ENCODE measurements at places on chromosomes 12 and 14.

DNA sequence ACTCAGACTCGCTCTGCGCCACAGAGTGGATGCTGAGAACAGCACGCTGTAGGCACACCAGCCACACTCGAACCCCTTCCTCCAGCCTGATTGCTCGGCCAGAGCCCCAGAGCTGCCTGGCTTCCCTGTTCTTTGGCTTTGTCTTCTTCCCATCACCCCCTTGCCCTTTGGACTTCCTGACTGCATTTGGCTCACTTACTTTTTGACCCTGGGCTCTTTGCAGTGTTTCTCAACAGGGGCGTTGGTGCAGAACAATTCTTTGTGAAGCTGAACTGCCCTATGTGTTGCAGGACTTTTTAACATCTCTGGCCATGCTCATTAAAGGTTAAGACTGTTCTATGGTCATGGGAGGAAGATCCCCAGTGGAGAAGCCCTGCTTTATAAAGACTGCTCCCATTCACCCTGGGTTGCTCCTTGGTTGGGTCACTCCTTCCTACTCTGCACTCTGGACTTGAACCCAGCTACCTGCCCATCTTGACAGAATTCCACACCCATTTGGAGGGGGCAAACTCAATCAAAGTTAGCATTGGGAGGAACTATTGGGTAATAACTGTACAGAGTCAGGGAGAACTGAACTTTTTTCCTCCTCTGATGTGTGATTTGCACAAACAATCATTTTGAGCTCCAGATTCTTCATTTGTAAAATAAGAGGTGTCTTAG is 127.7 kb upstream of the PLEKHG7 start:
- no peak for DNase-seq

GRCh38 chr12:13387101-13387500 is 190.6 kb downstream of the EMP1 start:
- DNase-seq, result no peak

DNA sequence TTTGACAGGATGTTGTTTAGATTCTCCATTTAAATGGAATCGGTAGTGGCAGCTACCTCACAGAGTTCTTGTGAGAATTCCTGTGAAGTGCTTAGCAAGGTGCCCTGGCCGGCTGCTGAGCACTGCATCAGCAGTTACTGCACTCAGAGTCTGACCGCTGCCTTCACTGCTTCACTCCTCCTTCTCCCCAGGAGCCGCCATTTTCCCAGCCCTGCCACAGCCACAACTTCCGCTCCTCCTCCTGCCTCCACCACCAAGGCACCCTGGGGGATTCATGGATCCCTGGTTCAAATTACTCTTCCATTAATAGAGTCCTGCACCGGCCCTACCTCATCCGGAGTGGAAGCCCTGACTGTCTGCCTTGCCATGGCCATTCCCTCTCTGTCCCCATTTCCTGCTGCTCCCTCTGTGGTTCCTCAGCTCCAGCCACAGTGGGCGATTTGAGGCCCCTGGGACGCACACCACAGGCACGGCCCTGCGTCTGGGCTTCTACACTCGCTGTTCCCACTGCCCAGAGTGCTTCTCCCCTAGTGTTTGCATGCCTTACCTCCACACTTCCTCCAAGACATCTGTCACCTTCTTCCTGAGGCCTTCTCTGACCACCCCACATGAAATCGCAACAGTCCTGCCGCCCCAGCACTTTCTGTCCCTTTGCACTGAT is 210.3 kb downstream of the IPO8 start:
- DNase-seq, result no peak

DNA sequence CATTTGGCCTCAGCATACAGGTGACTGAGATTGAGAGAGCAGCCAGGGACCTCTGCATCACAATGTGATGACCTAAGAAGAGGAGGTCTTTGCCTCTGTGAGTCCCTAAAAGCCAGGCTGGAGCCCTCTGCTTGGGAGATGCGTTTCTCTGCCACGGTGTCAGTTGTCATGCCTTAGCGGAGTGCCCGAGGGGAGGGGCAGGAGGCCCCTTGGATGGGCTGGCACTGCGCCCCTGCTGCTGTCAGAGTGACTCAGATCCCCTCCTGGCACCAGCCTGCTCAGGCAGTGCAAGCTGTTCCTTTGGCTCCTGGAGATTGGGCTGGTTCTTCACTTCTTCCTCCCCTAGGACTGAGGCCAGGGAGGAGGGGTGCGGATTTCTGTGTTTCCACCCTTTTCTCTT is 64.9 kb upstream of the KCNA5 start:
- DNase-seq, result no peak

GRCh38 chr12:26711569-26711968 is 121.4 kb downstream of the ITPR2 start:
- no peak for DNase-seq

GRCh38 chr12:97093187-97093683 is 186.2 kb downstream of the NEDD1 start:
- DNase-seq, result no peak

DNA sequence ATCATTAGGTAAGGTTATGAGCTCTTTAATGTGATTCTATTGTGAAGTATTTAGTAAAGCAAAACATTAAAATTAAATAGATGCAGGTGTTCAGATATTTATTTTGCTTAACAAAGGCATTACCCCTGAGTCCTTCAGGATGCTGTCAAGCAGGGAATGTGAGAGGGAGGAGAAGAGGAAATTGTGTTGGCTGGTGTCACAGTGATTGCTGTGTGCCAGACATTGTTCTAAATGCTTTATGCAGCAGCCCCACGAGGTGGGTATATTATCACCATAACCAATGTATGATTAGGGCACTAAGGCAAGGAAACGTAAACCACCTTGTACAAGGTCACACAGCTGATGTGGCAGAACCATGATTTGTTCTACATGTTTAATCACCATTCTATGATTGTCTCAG is 80.1 kb downstream of the STAB2 start:
- DNase-seq, result no peak

DNA sequence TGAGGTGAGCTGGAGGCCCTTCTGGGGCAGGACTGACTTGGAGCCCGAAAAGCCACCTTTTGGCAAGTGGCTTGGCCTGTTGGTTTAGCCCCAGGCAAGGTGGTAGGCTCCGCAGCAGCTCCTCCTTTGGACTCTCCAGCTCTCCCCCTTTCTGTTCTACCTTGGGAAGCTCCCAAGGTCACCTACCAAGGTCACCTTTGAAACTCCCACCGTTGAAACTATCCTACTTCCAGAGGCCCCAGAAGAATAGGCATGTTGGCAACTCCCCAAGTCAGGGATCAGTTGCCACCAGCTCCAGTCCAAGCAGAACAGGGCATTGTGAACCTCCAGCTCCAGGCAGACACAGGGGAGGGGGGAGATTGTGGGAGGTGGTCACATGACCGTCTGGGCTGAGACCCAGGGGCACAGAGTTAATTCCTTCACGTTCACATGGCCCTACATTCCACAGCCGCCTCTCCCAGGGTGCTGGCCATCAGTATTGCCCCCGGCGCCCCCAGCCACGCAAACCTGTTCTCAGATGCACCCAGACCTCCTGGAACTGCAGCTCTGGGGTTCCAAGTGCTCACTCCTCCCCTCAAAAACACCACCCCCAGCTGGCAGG is 14.4 kb downstream of the IRF2BPL start:
- no peak for DNase-seq

- DNase-seq, result no peak
These were observed 13.0 kb upstream of the LBHD2 start for GRCh38 chr14:103070971-103071542.

GRCh38 chr12:84632556-84632955 is 280.0 kb downstream of the SLC6A15 start:
- DNase-seq, result no peak

DNA sequence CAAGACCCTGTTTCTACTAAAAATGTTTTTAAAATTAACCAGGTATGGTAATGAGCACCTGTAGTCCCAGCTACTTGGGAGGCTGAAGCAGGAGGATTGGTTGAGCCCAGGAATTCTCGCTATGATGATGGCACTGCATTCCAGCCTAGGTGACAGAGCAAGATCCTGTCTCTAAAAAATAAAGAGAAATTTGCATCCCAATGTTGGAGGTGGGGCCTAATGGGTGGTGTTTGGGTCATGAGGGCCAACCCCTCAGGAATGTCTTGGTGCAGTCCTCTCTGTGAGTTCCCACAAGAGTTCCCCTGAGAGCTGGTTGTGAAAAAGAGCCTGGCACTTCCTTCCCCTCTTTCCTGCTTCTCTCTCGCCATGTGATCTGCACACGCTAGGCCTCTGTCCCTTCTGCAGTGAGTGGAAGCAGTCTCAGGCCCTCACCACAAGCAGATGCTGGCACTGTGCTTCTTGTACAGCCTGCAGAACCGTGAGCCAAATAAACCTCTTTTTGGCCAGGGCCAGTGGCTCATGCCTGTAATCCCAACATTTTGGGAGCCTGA is 11.3 kb downstream of the ACOT6 start:
- DNase-seq, result no peak

GRCh38 chr14:99758121-99758821 is 34.9 kb upstream of the EML1 start:
- DNase-seq, result no peak

GRCh38 chr14:81454572-81455218 is 54.6 kb upstream of the STON2 start:
- DNase-seq, result no peak

GRCh38 chr14:55255979-55256378 is 15.2 kb upstream of the FBXO34 start:
- DNase-seq, result no peak

DNA sequence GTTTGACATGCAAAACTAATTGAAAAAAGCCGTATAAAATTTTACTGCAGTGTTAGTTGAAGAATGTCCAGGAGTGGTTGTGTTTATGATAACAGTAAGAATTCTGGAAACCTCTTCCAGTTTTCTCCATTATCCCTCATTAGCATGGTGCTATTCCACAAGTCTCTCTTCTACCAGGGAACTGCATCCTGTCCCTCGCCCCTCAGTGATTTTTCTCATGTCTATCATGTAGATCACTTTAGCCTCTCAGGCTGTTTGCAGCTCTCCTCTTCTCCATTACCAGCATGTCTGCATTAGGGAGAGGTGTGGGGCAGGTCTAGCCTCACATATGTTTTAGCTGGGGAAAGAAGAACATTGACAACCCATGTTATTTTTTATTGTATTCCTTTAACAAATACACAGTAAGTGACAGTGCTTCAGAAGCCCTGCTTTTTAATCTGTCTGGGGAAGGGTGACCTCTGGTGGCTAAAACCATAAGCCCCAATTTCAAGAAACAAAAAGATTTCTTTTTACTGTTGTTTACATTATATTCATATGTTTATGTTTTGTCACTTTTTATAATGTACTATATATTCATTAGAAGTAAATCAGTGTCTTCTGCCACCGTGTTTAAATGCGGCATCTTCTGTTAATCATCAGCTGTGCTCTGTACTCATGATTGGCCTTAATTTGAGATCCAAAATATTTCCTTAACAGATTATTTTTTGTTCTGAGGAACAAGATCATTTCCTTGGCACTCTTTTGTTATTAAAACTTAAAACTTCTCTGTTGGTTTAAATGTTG is 70.7 kb downstream of the RASSF8 start:
- no peak for DNase-seq

GRCh38 chr14:51428981-51429380 is 188.9 kb downstream of the TMX1 start:
- DNase-seq, result no peak

DNA sequence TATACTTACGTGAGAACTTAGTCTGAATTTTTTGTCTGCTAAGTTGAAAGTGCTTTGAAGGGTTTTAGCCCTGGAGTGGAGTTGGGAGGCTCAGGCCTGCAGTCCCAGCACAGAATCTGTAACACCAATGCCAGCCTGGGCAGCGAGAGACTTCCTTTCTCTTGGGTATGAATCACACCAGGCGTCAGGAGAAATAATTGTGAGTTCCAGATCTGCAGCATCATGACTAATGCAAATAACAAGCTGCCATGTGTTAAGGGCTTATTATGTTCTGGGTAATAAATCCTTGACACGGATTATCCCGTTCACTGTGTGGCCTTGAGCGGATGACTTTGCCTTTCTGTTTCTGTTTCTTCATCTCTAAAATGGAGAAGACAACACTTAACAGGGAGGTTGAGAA is 70.6 kb downstream of the B4GALNT3 start:
- DNase-seq, result no peak

DNA sequence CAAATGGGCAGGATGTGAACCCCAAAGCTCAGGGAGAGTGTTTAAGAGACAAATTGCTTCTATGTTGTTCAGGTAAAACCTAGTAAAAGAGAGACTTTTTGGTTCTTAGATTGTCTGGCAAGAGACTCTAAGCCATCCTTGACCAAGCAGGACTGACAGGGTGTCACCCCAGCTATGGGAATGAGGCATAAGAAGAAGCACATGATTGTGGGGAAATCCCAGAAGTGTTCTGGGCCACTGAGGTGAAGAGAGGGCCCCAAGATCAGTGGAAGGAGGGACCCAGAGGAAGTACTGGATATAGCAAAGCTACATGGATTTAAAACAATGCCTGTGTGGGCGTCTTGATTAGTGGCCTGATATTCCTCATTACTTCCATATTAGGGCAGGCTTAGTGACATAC is 99.0 kb downstream of the SAMD4A start:
- DNase-seq, result no peak

DNA sequence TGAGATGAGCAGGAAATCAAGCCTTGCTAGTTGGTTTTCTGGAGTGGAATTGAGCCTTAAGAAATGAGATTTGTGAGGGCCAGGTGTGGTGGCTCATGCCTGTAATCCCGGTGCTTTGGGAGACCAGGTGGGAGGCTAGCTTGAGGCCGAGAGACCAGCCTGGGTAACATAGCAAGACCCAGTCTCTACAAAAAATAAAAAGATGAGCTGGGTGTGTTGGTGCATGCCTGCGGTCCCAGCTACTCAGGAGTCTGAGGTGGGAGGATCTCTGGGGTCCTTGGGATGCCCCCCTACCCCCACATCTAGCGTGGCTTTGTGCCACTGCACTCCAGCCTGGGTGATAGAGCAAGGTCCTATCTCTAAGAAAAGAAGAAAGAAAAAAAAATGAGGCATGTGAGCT is 104.2 kb upstream of the RTL1 start:
- DNase-seq, result no peak

- no peak for DNase-seq
These were observed 133.9 kb downstream of the SPTSSA start for GRCh38 chr14:34328178-34328577.

- DNase-seq, result no peak
These were observed 85.2 kb downstream of the CCDC88C start for GRCh38 chr14:91332171-91332985.

DNA sequence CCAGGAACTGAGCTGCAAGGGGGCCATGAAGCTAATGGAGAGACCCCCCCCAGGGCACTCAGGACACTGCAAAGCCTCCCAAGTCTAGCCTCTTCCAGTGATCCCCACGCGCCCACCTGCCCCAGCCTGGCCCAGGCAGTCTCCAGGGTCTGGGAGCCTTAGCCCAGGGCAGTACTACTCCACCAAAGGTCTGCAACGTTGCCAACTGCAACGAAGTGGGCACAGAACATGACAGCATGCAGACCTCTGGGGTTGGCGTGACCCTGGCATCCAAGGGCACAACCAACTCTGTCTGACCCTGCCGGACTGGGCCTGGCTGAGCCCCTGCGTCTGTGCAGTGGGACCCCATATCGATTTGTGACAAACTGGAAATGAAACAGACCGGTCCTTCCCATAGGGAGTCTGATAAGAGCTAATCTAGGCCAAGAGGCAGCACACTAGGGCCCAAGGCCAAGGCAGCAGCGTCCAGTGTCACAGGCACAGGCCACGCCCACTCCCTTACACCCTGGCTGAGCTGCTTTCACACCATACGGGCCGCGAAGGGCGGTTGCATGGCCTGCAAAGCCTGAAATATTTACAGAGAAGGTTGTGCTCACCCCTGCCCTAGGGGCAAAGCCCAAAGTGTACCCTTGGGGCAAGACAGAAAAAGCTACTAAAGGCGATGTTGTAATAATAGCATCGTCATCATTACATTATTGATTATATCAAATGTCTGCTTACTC is 76.7 kb downstream of the NCOR2 start:
- no peak for DNase-seq

All from stimulated activated CD8-positive, alpha-beta memory T cell treated with anti-CD3 and anti-CD28 coated beads, Interleukin-7, amount 100 ng/mL, for 24 hours (primary cell).